Cortex of kidney (tissue), 1 donor: ENCODE measurements at places on chromosomes 2 and 18.

DNA sequence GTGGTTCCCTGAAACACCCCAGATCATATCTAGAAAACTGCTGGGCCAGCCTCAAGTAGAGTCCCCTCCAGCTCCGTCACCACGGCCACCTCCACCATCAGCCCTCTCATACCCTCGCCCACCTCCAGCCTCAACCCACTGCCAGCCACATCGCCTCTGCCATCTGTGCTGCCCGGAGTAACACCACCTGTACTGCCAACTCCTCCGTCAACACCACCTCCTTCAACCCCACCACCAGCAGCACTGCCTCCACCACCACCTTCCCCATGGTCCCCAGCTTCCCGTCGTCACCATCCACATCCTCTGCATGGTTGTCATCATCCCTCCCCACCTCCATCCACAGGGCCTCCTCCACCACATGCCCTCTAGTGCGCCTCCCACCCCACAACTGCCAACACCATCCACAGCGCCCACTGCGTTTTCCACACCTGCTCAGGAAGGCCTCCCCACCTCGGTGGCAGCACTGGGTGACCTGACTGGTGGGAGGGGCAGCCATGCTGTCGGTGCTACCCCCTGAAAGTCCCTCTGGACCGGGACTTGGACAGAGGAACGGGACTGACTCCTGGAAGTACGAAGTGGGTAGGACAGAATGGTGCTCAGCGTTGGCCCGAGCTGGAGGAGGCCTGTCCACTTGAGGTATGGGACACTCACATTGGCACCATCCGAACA lies 1.6 kb downstream of the SNED1 start:
- DNase-seq: no peak

- no peak for DNase-seq
Observed at GRCh38 chr2:182763311-182763912, 47.4 kb downstream of the DNAJC10 start.

DNA sequence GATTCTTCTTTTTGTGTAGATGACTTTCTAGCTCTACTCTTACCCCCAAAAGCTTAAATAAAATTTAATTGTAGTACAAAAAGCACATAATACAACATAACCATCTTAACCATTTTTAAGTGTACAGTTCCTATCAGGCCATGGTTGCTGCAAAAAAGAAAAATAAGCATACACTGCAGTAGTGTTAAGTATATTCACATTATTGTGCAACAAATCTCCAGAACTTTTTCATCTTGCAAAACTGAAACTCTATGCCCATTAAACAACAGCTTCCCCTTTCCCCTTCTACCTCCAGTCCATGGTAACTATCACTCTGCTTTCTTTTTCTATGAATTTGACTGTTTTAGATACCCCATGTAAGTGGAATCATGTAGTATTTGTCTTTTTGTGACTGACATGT lies 18.1 kb downstream of the PPM1B start:
- no peak for DNase-seq

DNA sequence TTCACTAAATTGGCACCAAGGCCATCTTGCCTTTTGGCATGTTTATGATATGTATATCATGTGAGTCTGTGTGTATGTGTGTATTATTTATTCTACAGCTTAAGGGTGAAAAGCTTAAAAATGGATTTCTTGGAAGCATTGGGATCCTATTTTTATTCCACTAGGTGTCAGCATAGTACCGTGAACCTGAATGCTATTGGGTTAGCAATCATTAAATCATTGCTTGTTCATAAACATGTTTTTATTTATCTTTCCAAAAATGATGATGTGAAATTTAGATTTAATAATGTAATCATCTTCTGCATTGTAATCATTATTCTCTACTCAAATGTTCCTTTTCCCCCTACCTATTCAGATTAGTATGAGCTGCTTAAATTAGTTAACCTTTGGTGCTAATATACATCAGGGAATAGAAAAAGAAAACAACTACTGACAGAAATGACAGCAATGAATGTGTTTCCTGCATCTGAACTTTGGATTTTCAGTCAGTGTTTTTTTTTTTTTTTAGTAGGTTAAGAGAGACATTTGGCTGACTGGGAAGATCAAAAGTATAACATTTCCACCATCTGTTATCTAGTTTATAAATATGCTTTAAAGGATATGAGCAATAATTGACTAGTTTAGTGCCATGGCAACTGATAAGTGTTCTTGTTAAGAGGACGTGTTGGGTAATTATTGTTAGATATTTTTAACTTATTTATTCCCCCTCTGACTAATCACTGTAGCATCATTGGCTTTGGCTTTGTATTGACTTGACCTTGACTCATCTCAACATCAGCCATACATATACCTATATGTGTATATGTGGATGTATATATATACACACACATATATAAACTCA lies 14.1 kb upstream of the ZSWIM2 start:
- no peak for DNase-seq

- no peak for DNase-seq
Observed at GRCh38 chr2:124993809-124994208, 968.7 kb downstream of the CNTNAP5 start.

DNA sequence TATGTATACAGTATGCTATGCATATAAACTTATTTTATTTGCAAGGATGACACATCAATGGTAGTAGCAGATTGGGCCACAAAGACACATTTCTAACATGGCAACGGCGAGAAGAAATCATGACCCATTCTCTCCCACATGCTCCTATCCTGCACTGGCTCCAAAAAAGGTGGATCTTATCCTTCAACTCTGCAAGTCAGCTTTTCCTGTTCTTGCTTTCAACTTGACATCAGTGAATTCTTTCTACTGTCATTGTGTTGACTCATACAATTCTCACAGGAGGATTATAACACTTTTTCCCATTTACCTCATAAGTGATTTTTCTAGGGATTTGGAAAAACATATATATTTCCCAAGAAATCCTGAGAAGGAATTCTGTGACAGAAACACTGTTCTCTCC lies 53.1 kb downstream of the ACVR1 start:
- DNase-seq: no peak
